Neuronal stem cell (in vitro differentiated cells): ENCODE measurements at places on chromosomes 2 and 18.
A peak's percentile ranks its signal among the peaks of the same experiment; 100 is the strongest.

GRCh38 chr2:96464651-96465050 is 40.5 kb downstream of the NEURL3 start:
- no peak for DNase-seq

GRCh38 chr18:49738721-49739120 is 74.6 kb downstream of the ACAA2 start:
- no peak for DNase-seq

DNA sequence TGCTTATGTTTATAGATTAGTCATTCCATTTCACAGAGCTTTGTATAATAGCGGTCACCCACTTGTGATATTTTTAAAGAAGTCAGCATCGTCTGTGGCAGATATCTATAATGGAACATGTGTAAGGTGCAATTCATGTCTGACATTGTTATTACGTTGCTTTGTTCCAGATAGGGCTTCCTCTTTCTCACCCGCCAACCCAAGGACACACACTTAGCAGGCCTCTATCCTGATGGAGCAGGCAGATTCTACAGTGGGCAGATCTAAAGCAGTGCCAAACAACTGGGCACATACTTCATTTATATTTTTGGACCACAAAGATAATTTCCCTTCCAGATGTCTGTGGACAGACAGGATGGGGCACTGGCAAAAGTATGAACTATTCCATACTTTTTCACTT is 573.1 kb downstream of the TDRD15 start:
- DNase-seq = no peak

DNA sequence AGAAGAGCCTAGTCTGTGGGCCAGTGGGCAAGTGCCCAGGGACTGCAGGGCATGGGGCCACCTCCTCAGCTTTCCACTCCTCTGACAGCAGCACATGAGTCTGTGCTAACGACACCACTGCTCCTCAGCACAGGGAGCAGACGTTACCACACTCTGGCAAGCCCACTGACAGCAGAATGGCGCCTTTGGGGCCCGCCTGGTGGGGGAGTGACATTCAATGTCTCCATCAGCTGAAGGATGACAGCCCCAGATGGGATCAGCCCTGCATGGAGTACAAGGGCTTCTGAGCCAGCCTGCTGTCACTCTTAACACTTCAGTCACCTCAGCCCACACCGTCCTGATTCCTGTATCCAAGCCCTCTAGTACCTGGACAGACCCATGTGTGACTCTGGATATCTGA is 149.4 kb upstream of the SMAD2 start:
- DNase-seq = no peak

DNA sequence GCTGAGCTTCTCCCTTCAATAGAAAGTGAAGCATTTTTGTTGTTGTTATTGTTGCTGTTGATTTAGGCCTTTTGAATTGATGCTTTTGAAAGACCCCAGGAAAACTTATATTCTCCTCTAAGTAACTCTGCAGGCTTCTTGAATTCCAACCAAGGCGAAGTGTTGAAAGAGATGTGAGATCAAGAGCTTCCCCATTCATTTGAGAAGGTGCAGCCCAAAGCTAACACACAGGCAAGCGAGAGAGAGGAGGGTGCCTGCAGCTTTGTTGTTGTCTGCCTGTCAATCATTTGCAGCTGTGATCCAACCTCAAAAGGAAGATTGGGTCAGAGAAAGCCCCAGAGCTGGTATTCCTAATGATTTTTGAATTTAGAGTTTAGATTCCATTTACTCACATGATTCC is 963.6 kb upstream of the CNTNAP5 start:
- DNase-seq = peak; percentile 69

DNA sequence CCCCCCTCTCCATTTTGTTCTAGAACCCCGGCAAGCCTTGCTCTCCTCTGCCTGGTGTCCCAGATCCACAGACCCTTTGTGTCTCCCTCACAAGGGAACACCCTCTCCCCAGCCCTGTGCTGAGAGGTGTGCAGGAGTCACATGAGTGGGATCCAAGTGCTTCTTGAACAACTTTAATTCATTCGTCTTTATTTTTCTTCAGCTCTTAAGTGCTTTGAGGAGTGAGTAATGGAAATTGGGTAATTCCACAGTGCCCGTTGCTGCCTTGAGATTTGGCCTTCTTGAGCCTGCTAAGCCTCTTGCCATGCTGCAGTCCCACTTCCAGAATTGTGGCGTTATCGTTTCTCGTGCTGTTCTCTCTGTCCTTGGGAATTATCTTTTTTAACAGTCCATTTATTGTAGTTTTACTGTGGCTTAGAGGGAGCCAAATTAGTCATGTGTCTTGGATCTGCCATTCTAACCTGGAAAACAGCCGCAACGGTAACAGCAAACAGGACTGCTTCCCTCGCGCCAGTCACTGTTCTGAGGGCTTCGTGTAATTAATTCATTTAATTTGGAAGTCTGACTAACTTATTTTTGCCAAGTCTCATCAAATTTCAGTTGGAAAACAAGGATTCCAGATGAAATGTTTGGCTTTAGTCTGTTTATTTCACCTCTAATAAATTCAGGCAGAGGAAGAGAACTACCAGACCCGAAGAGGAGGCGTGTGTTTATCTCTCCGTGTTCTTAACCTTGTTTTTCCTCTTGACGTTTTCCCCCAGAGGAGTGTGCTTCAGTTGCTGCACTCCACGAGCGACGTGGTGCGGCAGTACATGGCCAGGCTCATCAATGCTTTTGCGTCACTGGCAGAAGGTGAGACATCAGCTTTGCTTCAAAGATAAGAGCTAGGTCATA is 72.0 kb downstream of the ARMC9 start:
- DNase-seq = no peak
